ENCODE measurements at places on chromosomes 1 and 21.
A peak's percentile ranks its signal among the peaks of the same experiment; 100 is the strongest.

DNA sequence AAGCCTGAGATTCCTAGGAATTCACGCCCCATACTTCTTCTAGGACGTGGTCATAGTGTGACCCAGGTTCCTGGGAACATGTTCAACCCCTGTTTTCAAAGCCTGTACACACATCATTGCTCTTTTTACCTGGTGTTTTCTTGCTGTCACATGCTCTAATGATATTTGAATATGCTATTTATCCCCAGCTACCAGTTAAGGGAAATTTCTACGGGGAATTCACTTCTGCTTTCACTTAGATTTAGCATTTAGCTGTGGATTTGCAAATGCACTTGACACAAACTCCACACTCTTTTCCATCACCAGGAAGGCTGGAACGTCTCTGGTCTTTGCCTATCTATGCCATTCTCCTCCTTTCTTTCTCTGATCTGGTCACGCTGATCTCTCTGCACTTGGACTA lies 11.3 kb upstream of the SAMSN1 start:
- DNase-seq, result no peak

GRCh38 chr1:108007531-108007930 lies 42.6 kb upstream of the VAV3 start:
- DNase-seq, result no peak

GRCh38 chr1:172745014-172745413 lies 86.1 kb downstream of the FASLG start:
- DNase-seq, result no peak

DNA sequence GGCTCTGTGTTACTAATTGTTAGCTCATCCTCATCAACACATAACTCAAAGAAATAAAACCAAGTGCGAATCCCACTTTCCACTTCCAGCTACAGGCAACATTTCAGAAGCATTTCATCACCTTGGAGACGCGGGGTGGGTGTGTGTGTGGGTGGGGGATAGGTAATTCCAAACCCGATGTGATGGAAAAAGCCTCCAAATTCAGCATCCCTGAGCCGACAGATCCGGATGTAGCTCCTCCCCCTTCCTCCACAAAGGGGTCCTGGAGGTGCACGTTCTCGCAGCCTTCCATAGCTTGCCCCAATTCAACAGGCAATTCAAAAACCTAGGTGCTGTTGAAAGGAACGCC lies 486 bp downstream of the HSPA13 start:
- DNase-seq, result peak; percentile 58

DNA sequence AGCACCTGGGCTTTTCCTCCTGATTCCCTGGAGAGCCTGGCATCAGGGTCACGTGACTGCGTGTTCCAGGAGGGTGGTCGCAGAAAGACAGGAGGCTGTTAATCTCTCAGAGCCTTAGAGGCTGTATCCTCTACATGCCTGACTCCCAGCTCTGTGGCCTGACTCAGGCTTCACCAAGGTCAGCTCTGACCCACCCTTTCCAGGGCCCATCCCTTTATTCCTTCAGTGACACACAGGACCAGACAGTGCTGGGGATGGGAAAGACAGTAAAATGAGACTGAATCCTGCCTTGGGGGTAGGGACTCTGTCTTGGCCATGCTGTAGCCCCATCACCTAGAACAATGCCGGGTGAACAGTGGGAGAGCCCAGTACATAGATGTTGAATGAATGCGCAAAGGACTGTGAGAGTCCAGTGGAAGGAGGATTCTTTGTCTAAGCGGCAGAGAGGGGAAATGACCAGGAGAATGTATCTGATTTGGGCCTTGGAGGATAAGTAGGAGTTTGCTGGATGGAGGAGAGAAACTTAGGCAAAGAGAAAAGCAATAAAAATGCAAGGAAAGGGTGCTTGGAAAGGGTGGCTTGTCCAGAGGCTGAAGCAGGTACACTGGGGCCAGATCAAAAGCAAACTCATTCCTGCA lies 33.0 kb downstream of the EPHX1 start:
- DNase-seq, result no peak

- DNase-seq, result no peak
Observed at GRCh38 chr1:6273380-6273891, 12.5 kb upstream of the GPR153 start.

DNA sequence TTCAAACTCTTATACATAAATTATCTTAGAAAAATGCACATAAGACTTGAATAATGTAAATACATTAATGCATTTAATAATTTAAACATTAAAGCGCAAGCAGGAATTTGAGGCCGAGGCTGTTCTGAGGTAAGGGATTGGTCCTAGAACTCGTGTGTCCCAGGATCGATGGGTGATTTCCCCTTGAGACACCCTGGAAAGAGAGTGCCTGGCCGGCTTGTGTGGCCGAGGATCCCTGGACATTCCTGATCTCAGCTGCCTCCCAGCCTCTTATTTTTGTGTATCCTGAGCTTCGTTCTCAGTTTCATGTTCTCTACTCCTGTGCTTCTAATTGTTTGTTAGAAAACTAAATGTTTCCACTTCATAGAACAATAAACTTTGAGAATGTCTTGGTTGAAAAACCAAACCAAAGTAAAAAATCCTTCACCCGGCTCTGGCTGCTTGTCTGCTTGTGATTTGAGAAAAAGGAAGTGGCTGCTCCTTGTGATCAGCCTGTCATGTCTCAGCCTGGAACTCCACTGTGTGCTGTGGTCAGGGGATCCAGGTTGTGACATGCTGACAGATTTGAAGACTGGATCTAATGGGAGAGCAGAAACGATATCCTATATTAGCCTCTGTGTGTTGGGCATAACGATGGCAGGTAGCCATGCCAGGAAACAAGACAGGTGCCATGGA lies 40.7 kb downstream of the PEX14 start:
- DNase-seq, result no peak

Measured in NCI-H1694 treated with DMSO at 0.1 percent for 48 hours (cell line).